Sigmoid colon (tissue), 7 donors: ENCODE measurements at places on chromosomes 7 and 10. TPM values are rescaled to one million over a fixed set of nuclear protein-coding genes. Genes with fewer than 3 reads are reported as not detected.

DNA sequence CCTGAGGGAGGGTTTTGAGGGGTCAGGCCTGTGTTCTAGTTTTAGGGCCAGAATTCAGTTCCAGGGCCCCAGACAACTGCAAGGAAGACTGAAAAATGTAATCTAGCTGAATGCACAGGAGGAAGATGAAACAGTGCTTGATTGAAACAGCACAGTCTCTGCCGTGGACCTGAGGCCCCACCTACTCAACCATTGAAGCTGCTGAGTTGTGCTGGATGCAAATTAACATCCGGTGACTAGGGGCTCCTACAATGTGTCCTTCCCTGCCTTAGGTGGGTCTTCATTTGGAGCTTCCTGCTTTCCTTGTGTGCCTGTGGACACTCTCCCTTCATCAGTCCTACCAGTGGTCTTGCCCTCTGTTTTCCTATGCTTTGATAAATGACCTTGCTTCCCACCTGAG is 5.7 kb downstream of the GLRX3 start:
- no peaks in the 10 kb centered on the region for H3K36me3 ChIP-seq
- no peak overlapping the region for H3K4me3 ChIP-seq
- H3K27me3 ChIP-seq: no peaks in the 10 kb centered on the region
- DNase-seq: no peak
- peaks cover 57% of the 10 kb centered on the region for H3K4me1 ChIP-seq

- H3K4me3 ChIP-seq: no peak overlapping the region
- H3K27me3 ChIP-seq: no peaks in the 10 kb centered on the region
- no peaks in the 10 kb centered on the region for H3K36me3 ChIP-seq
- no peak for DNase-seq
- H3K27ac ChIP-seq: no peak overlapping the region
Observed at GRCh38 chr10:85612378-85612775, 754.2 kb downstream of the GRID1 start.

Gene GIMAP1
- polyA plus RNA-seq: 1.6 TPM

DNA sequence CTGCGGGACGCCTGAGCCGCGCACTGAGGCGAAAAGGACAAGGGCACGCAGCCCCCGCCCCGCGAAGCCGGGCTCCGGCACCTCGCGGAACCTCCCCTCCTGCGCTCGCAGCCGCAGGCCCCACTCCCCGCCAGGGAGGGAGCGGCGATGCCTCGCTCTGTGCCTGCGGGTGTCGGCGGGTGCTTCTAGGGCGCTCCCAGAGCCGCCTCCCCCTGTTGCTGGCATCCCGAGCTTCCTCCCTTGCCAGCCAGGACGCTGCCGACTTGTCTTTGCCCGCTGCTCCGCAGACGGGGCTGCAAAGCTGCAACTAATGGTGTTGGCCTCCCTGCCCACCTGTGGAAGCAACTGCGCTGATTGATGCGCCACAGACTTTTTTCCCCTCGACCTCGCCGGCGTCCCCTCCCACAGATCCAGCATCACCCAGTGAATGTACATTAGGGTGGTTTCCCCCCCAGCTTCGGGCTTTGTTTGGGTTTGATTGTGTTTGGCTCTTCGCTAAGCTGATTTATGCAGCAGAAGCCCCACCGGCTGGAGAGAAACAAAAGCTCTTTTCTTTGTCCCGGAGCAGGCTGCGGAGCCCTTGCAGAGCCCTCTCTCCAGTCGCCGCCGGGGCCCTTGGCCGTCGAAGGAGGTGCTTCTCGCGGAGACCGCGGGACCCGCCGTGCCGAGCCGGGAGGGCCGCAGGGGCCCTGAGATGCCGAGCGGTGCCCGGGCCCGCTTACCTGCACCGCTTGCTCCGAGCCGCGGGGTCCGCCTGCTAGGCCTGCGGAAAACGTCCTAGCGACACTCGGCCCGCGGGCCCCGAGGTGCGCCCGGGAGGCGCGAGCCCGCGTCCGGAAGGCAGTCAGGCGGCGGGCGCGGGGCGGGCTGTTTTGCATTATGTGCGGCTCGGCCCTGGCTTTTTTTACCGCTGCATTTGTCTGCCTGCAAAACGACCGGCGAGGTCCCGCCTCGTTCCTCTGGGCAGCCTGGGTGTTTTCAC is 519 bp downstream of the ITGB8 start:
- peak overlapping the region; percentile 86 for H3K27ac ChIP-seq
- no peaks in the 10 kb centered on the region for H3K36me3 ChIP-seq
- peak overlapping the region; percentile 81 for H3K4me3 ChIP-seq
- peaks cover 6% of the 10 kb centered on the region for H3K4me1 ChIP-seq

DNA sequence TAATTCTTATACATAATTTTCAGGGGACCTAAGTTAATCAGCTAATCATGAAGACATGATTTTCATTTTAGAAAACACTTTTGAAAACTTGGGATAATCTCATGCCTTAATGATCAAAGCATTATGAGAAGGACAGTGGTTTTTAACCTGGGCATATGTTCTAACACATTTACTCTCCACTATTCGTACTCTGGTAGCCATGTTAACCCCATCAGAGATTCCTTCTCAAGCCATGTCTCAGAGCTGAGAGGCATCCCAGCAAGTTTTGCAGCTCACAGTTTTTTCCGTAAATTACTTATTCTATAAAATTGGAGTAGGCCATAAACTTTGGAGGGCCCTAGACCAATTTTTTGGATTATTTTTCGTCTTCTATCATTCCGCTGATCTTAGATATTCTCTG is 15.7 kb downstream of the AKR1C1 start:
- no peak overlapping the region for H3K27ac ChIP-seq
- H3K36me3 ChIP-seq: no peaks in the 10 kb centered on the region
- no peak for DNase-seq
- no peak overlapping the region for H3K4me3 ChIP-seq
- H3K4me1 ChIP-seq: peaks cover 12% of the 10 kb centered on the region

- DNase-seq: no peak
- no peak overlapping the region for H3K4me3 ChIP-seq
- no peaks in the 10 kb centered on the region for H3K27me3 ChIP-seq
- H3K36me3 ChIP-seq: no peaks in the 10 kb centered on the region
Observed at GRCh38 chr7:14021069-14021468, 31.6 kb upstream of the ETV1 start.

Gene PTPRZ1
- polyA plus RNA-seq: 1.6 TPM

- H3K27ac ChIP-seq: no peak overlapping the region
- no peaks in the 10 kb centered on the region for H3K27me3 ChIP-seq
- no peaks in the 10 kb centered on the region for H3K36me3 ChIP-seq
- H3K4me1 ChIP-seq: no peaks in the 10 kb centered on the region
Observed at GRCh38 chr7:22204312-22204711, 152.6 kb downstream of the RAPGEF5 start.
